Naive B cell (primary cell): ENCODE measurements at places on chromosomes 3 and 15.
A peak's percentile ranks its signal among the peaks of the same experiment; 100 is the strongest.

GRCh38 chr3:46406788-46407611, at the start of the genes CCR5AS and CCRL2:
Gene CCR5AS, minus strand, starts transcription at chr3:46407066.
Gene CCRL2, plus strand, starts transcription at chr3:46407259. Its CDS starts 821 bp downstream, at chr3:46408080.
- DNase-seq = peak; percentile 33

- DNase-seq = peak; percentile 17
These were observed 96.2 kb upstream of the TRPM1 start for GRCh38 chr15:31197497-31198414.

DNA sequence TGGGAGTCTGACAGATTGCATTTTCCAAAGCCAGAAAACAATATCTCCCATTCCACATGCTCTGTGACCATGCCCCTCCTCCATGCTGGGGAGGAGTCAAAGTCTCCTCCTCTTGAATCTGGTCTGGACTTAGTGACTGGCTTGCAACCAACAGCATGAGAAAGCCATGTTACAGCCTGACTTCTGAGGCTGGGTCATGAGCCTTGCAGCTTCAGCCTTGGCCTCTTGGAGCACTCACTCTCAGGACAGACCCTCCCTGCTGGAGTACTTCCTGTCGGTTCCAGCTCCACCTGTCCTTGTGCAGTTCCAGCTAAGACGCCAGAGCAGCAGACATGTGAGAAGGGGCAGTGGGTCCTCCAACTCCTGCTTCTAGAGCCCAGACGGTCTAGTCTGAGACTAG, 49.7 kb upstream of the RBSN start:
- DNase-seq = no peak

DNA sequence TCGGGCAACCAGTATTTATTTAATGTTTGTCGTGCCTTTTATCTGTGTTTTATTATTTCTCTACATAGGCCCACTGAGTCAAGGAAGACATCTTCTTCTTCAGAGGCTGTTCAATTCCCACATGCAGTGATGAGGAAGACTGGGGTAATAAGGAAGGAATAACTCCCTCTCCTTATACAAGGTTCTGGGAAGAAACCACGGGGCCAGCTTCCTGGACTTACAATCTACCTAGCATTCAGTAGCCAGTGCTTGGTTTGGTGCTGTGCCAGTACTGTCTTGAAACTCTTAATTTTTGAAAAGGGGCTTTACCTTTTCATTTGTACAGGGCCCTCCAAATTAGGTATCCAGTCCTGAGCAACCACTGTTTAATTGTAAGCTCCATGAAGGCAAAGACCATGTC, 51.2 kb downstream of the SRGAP3 start:
- no peak for DNase-seq

DNA sequence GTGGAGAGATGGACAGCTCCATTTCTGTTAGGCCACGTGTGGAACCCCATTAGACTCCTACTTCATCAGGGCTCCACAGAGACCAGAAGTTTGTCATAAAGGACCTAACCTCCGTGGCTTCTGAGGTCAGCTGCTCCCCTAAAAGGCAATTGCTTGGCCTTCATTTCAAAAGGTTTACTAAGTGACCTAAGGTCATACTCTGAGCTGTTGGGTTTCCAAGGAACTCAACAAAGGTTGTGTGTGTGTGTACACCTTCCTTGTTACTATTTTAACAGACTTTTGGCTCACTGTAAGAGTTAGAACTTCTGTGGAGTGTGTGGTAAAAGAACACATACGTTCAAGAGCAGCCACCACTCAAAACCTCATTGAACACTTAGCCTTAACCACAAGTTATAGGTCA, 73.9 kb downstream of the SEC22A start:
- no peak for DNase-seq

- DNase-seq = no peak
These were observed 69.2 kb downstream of the MEIS2 start for GRCh38 chr15:37031198-37031597.

DNA sequence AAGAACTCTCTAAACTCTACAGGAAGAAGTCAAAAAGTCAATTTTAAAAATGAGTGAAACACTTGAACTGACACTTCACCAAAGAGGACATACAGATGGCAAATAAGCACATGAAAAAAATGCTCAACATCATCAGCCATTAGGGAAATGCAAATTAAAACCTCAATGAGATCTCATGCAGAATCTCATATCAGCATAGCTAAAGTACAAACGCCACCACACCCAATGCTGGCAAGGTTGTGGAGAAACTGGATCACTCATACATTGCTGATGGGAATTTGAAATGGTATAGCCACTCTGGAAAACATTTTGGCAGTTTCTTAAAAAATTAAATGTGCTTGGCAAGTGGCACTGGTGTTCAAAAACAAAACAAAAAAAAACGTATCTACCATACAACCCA, 34.2 kb downstream of the MEGF11 start:
- no peak for DNase-seq

DNA sequence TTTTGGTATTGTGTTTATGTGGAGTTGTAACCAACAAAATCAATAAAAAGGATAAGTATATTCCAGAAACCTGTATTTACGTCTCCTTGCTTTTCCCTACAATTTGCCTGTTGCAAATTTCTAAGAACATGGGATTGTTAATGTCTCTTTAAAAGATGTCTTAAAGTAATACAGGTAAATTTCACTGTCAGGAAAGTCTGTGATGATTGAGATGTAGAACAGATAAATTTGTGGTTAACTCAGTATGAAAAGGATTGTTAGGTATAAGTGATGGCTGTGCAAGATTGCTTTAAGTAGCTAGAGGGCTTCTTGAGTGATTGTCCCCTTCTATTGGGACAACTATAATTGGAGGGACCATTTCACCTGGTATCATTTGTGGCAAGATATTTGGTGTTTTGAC, 6.8 kb downstream of the PTPRG start:
- DNase-seq = no peak

GRCh38 chr3:12465836-12466225, 18.4 kb upstream of the TSEN2 start:
- DNase-seq = no peak

- no peak for DNase-seq
These were observed 8.4 kb upstream of the GOLGB1 start for GRCh38 chr3:121757812-121758545.

- DNase-seq = no peak
These were observed 118.6 kb upstream of the PRICKLE2 start for GRCh38 chr3:64343689-64344430.

GRCh38 chr15:68335251-68335650, 57.7 kb downstream of the FEM1B start:
- DNase-seq = no peak

GRCh38 chr15:46408312-46408711, 773.5 kb downstream of the SQOR start:
- no peak for DNase-seq

- peak; percentile 12 for DNase-seq
These were observed 73.4 kb downstream of the NUP210 start for GRCh38 chr3:13346481-13347389.

GRCh38 chr3:123046262-123047061, 18.9 kb upstream of the SEMA5B start:
- DNase-seq = no peak

GRCh38 chr3:181384970-181385369, 326.8 kb upstream of the SOX2 start:
- no peak for DNase-seq

- DNase-seq = no peak
These were observed 982.9 kb downstream of the TUSC7 start for GRCh38 chr3:117692416-117692995.

GRCh38 chr3:144063306-144063705, 91.7 kb downstream of the DIPK2A start:
- no peak for DNase-seq

GRCh38 chr3:181418233-181418632, 293.5 kb upstream of the SOX2 start:
- DNase-seq = no peak

DNA sequence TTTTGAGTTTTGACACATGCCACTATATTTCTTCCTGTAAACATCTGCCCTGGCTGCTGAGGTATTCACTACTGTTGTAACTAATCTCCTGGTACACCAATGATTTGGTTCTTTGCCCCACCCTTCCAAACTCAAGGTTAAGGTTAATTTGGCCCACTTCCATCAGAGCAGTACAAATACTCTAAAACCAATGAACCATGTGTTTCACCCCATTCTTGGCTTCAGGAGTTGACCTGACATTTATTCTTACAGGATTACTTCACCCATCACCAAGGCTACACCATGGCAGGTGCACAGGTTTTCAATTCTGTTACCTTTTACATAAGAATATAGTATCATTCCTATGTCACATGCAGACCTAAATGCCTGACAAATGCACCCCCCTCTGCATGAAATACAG, 1179.9 kb downstream of the ZPLD1 start:
- no peak for DNase-seq

DNA sequence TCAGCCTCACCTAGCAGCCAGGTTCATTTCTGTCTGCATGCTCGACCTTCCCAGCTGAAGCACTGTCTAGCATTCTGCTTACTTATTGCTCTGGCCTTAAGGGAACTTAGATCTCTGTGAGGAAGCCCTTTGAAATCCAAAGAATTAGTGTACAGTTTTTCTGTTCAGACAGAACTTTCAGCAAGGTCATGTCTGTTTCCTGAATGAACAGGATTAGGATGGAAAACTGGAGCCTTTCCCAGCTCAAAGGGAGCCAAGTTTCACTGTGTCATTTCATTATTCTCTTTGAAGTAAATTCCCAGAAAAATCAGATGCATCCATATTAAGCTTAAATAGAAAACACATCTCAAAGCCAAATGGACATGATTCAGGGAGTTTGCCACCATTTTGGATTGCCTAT, 457.3 kb upstream of the KCNMB2 start:
- no peak for DNase-seq

DNA sequence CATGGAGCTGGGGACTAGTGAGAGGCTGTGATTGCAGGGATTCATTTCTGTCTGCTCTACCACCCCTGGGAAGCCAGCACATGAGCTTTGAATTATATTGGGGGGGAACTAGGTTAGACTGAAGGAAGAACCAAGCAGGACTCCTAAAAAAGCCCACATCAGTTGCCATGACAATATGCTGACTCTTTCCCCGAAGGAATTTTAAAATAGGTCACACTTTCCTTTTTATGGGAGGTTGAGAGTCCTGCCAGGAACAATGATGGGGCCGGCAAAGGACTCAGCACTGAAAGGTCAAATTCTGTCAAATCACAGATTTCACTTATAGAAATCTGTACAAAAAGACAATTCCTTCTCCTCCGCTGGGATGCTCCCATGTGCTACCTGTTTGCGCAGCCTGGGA, 130.8 kb downstream of the ZNF621 start:
- DNase-seq = no peak

- no peak for DNase-seq
These were observed 425.0 kb downstream of the GBE1 start for GRCh38 chr3:81336470-81336869.

GRCh38 chr3:153596401-153596800, 434.4 kb downstream of the RAP2B start:
- no peak for DNase-seq

- DNase-seq = no peak
These were observed 254.9 kb upstream of the TBL1XR1 start for GRCh38 chr3:177451864-177452830.

- DNase-seq = no peak
These were observed 4.9 kb upstream of the ACKR4 start for GRCh38 chr3:132592216-132592615.

DNA sequence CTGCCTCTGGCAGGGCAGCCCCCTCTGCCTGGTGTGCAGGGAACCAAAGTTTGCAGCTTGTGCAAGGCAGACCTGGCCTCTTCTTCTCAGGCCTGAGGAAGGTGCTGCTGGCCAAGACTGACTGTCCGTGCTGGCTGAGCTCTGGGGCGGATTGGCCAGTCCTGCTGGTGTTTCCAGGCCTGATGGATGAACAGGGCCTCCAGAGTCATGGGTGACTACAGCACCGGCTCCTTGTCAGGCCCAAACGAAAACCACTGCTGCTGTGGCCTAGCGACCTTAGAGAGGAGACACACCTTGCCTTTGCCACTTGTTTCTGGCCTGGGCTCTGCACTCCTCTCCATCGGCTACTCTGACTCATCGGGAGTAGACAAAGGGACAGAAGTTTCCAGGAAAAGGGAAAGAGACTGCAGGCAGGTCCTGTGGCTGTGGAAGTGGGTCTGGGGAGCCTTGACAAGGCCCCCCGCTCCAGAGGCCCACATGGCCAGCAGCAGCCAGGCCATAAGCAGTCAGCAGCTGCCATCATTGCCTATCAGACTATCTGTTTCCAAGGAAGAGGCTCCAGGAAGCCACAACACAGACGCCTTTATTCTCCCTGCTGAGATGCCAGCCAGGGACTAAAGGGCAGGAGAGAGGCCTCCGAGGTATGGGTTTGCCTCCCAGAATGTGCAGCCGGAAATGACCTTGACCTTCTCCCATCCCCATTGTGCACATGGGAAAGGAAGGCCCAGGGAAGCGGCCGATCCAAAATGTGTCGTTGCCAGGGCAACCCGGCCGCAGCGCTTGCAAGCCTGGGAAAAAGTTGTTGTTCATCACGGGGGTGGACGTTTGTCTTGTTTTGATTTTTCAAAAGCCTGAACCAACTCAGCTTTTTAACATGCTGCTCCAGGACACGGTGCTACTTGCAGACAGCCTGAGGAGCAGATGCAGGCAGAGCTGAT, 160.5 kb downstream of the CHSY1 start:
- no peak for DNase-seq

GRCh38 chr15:51732646-51733045, 4.8 kb downstream of the LYSMD2 start:
- DNase-seq = no peak

DNA sequence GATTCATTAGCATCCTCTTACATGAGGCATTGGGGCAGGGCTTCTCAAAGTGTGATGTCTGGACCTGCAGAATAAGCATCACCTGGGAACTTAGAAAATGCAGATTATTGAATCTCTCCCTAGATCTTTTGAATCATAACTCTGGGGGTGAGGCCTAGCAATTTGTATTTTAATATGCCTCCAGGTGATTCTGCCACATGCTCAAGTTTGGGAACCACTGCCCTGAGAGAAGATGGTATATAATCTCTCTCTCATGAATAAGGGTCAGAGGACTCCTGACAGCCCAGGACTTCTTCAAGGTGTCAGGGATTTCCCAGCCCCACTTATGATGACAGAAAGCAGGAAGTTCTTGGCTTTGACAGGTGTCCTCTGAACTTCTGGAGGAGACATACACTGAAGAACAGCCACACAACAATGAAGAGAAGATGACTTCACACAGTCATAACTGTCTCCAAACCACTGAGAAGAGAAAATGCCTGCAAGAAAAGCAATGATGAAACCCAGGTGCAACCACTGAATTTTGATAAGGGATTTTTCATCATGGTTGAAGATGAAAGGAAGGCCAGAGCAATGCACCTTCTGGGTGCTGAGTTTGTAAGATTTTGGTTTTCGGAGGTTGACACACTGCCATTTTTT, 211.9 kb upstream of the MRPL3 start:
- DNase-seq = no peak

DNA sequence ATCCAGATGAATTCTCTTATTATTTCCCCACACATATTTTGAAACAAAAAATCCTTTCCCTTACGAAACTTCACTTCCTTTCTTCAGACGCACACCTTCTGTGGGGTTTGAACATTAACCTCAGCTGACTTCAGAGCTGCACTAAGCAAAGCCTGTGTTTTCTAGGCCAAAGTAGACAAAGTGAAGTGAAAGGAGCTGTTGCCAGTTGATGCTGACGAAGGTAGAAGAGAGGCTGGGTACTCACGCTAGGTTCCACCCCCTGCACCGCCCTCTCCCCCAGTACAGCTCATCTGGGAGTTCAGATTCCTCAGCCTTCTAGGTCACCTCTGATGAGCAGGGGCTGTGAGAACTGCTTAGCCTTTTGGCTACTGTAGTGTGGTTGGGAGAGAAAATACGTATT, 24.1 kb downstream of the DUT start:
- no peak for DNase-seq
